ENCODE measurements at places on chromosomes 5 and 9.

DNA sequence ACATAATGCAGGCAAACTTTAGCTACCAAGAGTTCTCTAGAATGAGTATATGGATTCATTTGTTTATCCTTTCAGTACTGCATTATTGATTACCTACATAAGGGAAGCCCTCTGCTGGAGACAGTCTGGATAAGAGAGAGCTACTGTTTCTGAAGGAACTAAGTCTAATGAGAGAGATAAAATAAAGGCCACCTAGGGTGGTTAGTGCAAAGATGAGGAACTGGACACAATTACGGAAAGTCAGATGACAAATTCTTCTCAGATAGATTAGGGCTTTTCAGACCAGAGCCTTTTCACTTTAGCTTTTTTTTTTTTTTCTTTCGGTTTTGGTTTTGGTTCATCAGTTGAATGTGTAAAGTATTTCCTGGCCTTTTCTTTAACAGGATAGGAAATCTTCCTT lies 31.3 kb downstream of the ISOC1 start:
- no peak for DNase-seq

GRCh38 chr5:54760182-54760935 lies 225.0 kb downstream of the ESM1 start:
- DNase-seq, result no peak

DNA sequence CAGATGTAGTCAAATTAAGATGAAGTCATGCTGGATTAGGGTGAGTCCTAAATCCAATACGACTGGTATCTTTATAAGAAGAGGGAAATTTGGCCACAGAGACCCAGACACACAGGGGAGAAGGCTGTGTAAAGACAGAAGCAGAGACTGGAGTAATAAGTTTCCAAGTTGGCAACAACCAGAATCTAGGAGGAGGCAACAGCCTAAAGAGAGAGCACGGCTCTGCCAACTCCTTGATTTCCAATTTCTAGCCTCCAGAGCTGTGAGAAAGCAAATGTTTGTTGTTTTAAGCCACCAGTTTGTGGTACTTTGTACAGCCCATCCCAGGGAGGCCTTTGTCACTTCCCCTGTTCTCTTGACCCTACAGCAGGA lies 74.4 kb downstream of the ATG10 start:
- no peak for DNase-seq

- no peak for DNase-seq
Observed at GRCh38 chr5:135402031-135402430, 3.0 kb upstream of the MACROH2A1 start.

DNA sequence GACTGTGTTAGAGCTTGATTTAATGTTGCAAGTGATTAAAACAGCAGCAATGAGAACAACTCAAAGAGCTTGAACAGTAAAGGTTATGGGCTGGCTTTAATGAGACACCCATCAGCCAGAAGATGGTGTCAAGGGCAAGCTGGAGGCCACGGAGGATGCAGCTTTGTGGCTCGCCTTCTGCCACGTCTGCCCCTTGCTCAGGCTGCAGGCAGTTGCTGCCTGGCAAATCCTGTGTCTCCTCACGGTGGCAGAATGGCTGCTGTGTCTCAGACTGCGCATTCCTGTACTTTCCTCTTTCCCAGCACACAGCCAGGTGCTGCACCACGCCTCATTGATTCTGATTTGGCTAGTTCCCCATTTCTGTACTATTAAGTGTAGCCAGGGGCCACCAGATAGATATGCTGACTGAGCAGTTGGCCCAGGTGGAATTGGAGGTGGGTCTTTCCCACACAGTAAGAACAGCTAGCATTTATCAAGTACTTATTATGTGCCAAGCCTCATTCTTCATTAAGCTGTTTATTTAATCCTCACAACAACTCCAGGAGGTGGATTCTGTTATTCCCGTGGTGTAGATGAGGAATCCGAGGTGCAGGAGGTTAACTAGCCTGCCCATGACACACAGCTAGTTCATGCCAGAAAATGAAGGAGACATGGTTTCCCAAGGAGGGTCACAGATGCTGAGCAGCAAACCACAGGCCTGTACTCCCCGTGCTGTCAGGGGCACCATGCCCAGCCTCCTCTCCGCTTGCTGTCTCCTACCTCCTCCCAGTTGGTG lies 3.5 kb downstream of the NXNL2 start:
- no peak for DNase-seq

DNA sequence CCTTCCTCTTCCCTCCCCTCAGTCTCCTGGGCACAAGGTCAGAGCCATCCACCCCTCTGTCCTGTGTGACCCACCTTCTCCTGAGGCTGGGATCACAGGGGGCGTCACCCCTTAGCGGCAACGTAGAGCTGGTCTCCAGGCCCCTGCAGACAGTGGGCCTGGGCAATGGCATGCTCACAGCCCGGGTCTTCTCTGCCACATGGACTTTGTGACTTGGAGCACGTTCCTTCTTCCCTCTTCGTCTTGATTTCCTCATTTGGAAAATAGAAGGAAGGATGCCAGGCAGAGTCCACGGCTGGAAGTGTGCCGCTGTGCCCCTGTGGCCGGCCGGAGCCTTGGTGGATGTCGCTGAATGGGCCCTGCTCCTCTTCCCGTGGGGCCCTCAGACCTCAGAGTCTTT lies 10.0 kb downstream of the RXRA start:
- DNase-seq, result no peak

Measured in activated CD8-positive, alpha-beta memory T cell treated with anti-CD3 and anti-CD28 coated beads for 1 hour (primary cell).